ENCODE measurements at places on chromosomes 5 and 9.
A peak's percentile ranks its signal among the peaks of the same experiment; 100 is the strongest.

GRCh38 chr9:33684831-33685230, 110.5 kb upstream of the PRSS3 start:
- no peak for DNase-seq

GRCh38 chr5:147413266-147413665, 96.6 kb downstream of the DPYSL3 start:
- DNase-seq, result no peak

- DNase-seq, result no peak
These were observed 53.4 kb upstream of the RARS1 start for GRCh38 chr5:168432903-168433302.

DNA sequence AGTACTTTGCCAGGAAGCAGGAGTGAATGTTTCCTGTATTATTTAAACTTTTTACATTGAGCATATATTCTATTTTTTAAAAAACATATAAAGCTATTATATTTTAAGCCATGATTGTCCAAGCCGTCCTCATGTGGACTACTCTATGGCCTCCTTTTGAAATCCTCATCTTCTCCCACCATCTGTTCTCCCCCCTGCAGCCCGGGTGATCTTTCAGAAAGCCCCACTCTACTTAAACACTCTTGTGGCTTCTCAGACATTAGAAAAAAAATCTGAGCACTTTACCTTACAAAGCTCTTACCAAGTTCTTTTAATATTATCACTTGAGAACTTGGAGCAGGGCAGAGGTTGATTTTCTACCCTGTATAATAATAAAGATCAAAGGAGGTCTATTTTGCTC, 95.4 kb downstream of the CAVIN4 start:
- DNase-seq, result no peak

- DNase-seq, result no peak
These were observed 14.1 kb upstream of the SFXN1 start for GRCh38 chr5:175464074-175464941.

- peak; percentile 87 for DNase-seq
These were observed 149.6 kb downstream of the ZNF608 start for GRCh38 chr5:124596595-124597421.

- DNase-seq, result no peak
These were observed 279.7 kb downstream of the EBF1 start for GRCh38 chr5:158819840-158820620.

DNA sequence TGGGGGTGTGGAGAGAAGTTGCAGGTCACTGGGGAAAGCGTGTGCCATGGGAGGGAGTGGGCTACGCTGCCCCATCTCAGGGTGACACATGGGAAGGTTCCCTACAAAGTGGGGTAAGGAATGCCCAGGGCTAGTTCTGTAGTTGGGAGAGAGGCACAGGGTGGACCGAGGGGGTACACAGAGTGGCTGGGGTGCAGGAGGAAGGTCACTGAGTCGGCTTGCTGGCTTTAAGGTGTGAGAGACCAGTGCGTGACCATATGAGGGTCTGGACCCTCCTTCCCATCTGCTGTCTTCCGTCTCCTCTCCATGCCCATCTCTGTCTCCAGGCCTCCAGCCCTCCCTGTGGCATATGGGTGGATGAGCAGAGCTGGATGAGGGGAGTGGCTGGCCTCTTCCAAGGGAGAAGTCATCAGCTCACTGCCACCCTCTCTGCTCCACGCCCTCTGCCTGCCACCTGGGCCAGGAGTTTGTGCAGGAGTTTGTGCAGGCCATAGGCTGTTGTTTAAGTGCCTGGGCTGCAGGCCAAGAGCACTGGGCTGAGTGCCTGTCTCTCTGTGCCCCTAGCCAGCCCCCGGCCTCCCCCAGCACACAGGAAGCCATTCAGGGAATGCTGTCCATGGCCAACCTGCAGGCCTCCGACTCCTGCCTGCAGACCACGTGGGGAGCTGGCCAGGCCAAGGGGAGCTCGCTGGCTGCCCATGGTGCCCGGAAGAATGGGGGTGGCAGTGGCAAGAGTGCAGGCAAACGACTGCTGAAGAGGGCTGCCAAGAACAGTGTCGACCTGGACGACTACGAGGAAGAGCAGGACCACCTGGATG, 96.8 kb downstream of the PHF2 start:
- DNase-seq, result no peak

- DNase-seq, result no peak
These were observed 147.7 kb downstream of the DCP2 start for GRCh38 chr5:113124265-113124664.

All from AG04449 (cell line).